CD8-positive, alpha-beta T cell (primary cell): ENCODE measurements at places on chromosomes 1 and 21.
A peak's percentile ranks its signal among the peaks of the same experiment; 100 is the strongest.

- no peak for DNase-seq
These were observed 29.5 kb downstream of the SYT2 start for GRCh38 chr1:202680586-202681352.

GRCh38 chr21:16741141-16741665, 771.6 kb upstream of the CXADR start:
- DNase-seq = no peak

- no peak for DNase-seq
These were observed 33.9 kb downstream of the COQ8A start for GRCh38 chr1:226973898-226974543.

- DNase-seq = no peak
These were observed 112.9 kb upstream of the WARS2 start for GRCh38 chr1:119253366-119253765.

DNA sequence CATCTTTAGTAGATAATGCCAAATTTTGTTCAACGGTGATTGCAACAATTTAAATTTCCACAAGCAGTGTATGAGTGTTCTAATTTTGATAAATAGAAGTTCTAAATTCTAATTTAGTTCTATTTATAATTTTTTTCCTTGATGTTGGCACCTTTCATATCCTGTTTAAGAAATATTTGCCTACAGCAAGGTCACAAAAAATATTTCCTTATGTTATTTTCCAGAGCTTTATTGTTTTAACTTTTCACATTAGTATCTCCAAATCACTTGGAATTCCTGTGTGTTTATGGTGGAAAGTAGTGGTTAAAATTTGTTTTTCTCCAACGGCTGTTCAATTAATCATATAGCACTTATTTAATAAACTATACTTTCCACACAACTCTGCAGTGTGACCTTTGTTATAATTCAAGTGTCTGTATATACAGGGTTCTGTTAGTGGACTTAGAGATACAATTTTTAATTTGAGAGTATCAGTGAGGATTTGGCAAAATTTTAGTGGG, 94.3 kb upstream of the CD55 start:
- no peak for DNase-seq

DNA sequence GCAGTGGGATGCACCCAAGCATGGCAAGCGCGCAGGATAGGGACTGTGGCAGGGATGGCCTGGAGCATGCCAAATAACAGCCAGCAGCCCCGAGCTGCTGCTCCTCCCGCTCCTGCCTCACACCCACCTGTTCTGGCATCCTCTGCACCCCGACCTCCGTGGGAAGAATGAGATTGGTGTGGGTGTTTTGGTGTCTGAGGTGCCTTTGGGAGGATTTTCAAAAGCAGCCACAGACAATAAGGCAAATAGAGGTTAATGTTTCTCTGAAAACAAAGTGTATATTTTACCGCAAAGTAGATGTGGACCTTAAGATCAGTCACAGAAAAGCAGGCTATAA, 35.5 kb downstream of the IGFN1 start:
- no peak for DNase-seq

DNA sequence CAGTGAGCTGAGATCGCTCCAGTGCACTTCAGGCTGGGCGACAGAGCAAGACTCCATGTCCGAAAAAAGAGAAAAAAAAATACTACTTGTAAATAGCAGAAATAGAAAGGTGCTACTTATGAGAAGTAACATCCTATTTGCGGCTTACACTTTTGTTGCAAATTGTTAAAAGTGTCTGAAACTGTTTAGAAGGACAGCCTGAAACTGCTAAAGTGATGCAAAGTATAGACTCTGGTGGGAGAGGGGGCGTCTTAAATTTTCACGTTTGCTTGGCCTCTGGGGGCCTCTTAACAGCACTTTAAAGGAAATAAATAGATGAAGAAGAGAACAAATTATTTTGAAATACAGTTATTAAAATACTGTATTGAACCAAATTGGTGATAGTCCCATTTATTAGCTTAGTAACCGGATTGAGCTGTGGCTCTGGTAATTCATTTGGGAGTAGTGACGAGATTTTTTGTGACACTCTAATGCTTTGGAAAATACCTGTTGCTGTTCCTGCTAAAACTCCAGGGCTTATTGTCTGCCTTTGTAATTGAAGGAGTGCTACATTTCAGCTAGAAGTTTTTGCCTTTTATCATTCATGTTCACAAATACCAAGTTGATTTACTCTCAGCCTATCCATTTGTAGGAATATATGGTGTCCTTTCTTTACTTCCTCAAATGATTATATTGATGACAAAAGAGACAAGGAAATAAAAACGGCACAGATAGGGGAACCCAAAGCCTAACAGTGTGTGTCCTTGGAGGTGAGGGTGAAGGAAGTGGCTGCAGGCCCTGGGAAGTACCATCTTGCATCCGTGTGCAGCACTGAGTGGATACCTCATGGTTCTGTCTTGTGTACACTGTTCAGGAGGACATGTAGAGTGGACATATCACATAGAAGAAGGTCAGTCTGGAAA, 6.2 kb downstream of the PKNOX1 start:
- no peak for DNase-seq

DNA sequence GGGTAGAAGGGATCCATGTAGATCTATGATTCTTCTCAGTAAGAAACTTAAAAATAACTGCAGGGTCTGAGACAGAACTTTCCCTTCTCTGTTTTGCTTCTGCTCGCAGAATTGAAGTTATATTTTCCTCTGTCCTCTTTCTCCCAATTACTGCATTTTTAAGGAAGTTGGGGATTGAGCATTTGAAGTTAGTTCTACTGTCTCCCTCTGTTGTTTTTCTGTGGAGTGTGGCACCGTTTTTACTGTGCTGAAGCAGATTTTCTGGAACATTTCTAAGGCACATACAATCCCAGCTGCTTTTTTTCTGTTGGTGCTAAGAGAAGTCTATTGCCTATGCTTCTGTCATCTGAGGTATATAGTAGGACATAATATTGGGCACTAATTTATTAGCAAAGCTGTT, 43.3 kb downstream of the RASAL2 start:
- no peak for DNase-seq

DNA sequence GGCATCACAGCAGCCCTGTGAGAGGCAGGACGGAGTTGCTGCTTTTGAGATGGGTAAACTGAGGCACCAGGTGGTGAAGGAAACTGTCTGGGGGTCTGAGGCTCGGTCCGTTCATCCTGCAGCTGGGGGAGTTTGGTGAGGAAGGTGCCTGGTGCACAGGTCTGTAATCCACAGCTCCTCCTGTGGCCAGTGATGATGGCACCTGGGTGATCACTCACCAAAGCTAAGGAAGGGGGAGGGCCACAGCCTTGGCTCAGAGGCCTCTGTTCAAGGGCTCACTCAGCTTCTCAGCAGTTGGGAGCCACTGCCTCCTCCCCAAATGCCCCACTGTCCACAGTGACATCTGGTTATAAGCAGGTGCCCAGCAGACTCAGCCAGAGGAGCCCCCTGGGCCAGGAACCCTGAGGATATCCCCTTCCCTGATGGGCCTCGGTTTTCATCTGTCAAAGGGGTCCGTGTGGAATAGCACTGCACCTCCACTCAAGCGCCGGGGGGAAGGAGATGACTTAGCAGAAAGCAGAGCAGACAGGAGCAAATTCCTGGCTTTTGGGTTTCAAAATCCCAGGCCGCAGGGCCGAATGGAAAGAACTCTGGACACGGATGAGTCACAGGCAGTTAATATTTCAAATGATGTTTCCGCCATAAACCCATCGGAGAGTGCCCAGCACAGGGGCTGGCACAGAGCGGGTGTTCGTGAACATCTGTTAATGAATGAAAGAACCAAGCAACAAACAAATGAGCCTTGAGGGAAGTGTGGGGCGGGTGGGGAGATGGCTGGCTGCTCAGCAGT, 82.8 kb downstream of the DMRTB1 start:
- no peak for DNase-seq

- no peak for DNase-seq
These were observed 25.0 kb downstream of the PDXK start for GRCh38 chr21:43743947-43744346.

DNA sequence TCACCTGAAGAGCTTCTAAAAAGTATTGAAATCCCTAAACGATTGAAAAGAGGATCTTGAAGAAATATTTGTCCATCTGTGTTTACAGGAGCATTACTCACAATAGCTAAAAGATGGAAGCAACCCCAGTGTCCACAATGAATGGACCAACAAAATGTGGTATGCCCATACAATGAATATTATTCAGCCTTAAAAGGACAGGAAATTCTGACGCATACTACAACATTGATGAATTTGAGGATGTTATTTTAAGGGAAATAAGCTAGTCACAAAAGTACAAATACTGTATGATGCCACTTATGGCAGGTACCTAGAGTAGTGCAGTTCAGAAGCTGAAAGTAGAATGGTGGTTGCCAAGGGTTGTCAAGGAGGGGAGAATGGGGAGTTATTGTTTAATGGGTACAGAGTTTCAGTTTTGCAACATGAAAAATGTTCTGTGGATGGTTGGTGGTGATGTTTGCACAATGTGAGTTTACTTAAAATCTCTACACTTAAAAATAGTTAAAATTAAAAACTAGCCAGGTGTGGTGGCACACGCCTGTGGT, 37.1 kb upstream of the GADD45A start:
- no peak for DNase-seq

DNA sequence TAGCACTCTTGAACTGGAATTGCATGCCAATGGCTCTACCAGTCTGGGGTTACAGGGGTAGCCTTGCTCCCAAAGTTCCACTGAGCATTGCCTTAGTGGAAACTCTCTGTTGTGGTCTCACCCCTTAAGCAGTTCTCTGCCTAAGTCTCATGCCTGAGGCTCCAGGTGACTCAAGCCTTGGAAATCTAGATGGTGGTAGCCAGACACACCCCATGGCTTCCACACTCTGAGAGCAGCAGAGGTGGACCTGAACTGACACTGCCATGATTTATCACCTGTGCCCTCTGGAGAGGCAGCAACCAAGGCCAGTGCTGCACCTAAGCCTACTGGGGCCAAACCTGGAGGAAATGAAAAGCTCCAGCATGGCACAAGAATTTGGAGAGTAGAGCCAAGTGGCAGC, 285.7 kb upstream of the PKN2 start:
- no peak for DNase-seq

GRCh38 chr21:38123626-38124025, 133.2 kb upstream of the KCNJ15 start:
- no peak for DNase-seq

DNA sequence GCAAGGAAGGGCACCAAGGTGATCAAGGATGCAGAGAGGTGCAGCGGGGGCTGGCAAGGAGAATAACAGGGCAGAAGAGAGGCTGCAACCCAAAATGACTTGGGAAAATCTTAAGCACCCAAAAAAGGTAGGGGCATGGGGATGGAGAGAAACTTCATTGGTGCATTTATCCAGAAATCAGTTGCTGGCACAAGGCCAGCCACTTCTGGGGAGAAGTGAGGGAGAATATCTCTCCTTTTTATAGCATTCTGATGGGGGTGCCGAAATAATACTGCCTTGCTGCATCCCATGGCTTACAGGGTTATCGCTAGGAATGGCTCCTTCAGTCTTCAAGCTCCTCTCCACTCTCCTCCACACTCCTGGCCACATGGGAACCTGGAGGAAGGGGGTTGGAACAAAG, 47.9 kb downstream of the SUSD4 start:
- DNase-seq = no peak

DNA sequence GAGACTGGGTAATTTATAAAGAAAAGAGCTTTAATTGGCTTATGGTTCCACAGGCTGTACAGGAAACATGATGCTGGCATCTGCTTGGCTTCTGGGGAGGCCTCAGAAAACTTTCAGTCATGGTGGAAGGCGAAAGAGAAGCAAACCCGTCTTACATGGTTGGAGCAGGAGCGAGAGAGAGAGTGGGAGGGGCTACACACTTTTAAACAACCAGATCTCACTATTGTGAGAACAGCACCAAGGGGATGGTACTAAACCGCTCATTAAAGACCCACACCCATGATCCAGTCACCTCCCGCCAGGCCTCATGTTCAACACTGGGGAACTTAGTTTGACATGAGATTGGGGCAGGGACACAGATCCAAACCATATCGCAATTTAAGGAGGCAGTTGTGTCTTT, 69.4 kb downstream of the PKN2 start:
- no peak for DNase-seq

DNA sequence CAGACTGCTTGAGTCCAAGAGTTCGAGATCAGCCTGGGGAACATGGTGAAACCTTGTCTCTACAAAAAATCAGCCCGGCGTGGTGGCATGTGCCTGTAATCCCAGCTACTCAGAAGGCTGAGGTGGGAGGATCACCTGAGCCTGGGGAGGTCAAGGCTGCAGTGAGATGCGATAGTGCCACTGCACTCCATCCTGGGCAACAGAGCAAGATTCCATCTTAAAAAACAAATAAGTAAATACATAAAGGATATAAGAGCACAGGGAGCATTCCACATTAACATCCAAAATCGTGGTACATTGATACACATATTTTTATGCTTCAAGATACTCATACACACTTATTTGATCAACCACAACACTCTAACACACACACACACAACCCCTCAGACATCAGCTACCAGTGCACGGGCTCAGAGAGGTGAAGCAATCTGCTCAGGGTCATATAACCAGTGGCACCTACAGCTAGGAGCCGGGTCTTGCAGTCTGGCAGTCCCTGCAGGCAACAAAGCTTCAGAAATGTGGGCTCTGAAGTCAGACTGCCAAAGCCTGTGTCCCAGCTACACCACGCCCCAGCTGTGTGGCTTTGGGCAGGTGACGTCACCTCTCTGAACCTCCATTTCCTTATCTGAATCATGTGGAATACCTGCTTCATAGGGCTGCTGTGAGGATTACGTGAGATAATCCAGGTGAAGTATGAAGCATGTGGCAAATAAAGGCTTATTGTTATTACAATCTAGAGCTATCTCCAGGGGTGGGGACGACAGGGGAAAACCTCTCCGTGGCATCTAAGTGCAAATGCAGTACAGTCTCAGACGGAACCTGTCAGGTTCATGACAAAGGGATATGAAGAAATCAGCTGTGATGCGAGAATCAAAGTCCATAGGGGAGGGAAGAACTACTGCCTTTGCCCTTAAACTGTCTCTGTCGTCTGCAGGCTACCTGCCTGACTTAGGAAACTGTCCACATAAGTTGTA, 4.8 kb upstream of the CRYBG2 start:
- DNase-seq = peak; percentile 80

GRCh38 chr1:87951852-87952251, 623.2 kb downstream of the LMO4 start:
- DNase-seq = no peak

DNA sequence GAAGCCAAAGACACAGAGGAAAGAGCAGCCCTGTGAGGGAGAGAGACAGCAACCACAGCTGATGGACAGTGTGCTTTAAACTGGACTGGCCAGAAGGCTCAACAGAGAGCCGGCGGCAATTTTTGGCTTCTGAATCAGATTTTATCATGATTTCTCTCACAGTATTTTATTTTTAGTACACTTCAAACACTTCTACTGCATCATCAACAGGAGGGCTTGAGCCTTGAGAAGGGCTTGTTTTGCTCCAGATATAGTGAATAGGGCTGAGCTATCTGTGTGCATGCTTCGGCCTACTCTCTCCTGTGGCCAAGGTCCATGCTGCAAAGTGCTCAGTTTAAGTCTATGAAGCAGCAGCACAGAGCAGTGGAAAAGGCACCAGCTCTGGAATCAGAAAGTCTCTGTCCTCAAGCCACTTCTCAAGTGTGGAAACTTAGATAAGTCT, 33.3 kb downstream of the ADCY10 start:
- DNase-seq = no peak

DNA sequence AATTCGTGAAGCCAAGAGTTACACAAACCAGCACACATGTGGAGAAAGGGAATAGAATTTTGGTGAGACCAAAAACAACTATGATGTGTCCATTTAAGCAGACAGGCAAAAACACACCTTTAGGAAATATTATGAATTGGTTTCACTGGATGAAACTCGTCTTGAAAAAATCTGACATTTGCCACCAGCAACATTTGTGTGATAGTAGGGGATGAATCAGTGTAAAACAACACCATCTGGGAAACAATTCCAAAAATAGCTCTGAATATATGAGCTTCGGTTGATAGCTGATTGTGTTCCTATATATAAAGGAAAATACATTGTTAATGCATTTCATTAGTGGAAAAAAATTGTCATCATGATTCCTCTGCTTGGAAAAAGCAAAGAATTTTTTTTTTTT, 327.8 kb downstream of the PAPPA2 start:
- no peak for DNase-seq
